ENCODE measurements at places on chromosomes 12 and 14.

DNA sequence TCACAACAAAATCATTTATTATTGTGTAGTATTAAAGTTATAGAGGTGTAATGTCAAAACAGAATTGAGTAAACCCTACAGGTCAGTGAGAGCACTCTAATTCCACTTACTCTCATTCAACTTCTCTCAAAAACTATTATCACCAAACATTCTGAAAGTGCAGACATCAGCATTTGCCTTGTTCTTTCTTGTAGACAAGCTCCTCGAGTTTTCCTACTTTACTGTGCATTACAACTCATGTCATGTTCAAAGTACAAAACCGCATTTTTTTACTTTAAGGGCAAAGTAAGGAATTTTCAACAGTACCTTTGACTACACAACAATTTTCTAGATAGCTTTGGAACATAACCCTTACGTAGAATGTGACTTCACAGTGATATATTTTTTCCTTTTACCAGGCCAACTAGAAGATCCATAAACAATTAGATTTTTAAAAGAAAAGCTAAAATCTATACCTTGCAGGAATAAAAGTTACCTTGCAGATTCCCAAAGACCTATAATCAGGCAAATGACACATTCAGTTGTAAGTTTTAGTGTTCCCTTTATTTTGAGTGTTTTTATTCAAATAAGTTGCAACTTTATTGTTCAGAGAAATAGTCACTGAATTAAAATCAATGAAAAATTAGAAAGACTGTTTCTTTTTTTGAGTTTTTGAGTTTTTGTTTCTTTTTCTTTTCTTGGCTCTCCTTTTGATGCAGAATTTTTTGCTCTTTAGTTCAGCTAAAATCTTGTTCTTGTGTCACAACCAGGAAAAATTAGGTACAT lies 12.7 kb upstream of the USP15 start:
- no peak for DNase-seq

DNA sequence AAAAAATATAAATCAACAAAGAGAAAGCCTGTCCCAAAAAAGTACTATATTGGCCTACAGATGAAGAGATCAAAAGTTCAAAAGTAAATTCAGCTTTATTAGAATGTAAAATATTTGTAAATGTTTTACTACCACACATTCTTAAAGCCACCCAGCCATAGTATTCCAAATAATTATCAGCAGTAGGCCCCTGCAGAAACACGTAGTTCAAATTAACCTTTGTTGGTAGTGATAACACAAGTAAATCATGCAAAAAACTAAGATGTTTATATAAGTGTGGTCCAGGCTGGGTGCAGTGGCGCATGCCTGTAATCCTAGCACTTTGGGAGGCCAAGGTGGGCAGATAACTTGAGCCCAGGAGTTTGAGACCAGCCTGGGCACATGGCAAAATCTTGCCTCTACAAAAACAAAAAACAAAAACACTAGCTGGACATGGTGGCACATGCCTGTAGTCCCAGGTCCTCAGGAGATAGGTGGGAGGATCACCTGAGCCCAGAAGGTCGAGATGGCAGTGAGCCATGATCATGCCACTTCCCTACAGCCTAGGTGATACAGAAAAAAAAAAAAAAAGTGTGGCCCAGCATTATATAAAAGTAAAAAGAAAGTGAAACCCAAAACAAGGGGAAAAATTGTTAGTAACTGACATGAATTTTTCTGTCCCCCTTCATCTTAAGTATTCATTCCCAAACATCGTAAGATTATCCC lies 17.9 kb downstream of the SPTLC2 start:
- no peak for DNase-seq

- no peak for DNase-seq
These were observed 79.7 kb downstream of the RFLNA start for GRCh38 chr12:124374567-124374966.

- DNase-seq, result peak; percentile 12
These were observed 103.9 kb downstream of the TGFB3 start for GRCh38 chr14:75877884-75878283.

DNA sequence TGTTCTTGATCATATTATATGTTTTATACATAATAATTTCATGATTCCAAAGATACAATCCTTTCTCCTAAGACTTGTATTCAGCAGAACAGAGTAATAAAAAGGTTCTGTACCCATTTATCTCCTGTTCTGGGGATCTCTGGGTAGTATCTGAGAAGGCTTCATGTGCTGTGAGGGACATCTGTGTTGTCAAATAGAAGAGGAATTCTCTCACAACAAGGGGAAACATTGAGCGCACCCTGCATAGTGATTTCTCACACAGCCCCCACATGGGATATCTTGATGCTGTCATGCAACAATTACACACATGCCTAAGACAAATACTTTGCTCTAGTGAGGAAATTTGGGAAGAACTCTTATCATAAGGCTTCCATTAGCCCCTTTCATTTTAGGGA lies 101.8 kb upstream of the ATF1 start:
- DNase-seq, result no peak

DNA sequence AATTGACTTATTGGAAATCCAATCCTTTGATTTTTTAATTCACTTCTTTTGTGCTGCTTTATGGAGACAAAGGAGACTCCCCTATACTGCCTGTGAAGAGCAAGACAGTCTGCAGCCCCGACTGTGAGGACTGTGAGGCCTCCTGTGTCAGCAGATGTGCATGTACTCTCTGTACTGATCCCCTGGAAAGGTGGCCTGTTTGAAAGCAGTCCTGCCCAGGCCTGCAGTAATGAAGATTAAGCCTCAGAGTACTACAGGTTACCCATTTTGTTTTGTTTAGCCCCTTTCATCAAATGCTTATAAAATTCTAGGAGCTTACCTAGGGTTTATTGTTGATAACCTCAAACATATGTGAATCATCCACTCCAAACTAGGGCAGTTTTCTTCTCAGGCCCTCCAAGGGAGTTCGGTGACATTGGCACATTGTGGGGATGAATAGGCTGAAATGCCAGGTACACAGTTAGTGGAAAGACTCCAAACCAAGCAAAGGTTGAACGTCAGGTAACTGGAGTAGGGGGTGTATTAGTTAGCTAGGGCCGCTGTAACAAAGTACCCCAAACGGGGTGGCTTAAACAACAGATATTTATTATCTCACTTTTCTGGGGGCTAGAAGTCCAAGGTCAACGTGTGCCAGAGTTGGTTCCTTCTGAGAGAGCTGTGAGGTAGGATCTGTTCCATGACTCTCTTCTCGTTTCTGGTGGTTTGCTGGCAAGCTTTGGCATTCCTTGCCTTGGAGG lies 208.7 kb upstream of the BCL2L14 start:
- DNase-seq, result no peak

GRCh38 chr14:68696266-68696665 lies 96.6 kb downstream of the ZFP36L1 start:
- DNase-seq, result no peak

- DNase-seq, result no peak
These were observed 12.2 kb downstream of the PTPN11 start for GRCh38 chr12:112430929-112431328.

DNA sequence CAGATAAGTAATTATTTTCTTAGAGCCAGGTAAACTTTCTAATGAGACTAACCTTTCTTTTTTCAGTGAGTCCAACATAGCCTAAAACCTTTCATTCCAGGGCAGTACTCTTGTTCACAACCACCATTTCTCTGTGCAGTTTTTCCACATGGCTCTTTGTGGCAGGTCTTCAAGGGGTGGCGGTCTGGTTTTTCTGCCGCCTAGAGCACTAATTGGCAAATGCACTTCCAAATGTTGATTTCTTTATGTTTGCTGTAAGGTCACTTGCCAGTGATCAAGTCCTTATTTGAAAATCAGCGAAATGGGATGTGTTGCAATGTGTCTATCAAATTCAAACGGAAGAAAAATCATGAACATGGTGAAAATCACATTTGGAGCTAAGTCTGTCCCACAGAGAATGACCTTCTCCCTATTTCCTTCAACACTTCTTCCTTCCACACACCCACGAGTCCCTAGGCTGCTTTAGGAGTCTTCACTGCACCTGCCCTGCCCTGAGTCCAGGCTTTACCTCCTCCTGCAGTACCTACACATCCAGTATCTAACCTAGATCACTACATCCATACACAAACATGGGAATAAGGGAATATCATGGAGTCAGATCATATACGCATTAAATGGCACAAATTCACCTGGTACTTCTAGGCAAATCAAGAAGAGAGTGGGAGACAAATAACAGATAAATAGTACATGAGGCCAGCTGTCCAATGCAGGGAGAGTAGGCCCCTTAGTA lies 1.9 kb downstream of the SRGAP1 start:
- no peak for DNase-seq

DNA sequence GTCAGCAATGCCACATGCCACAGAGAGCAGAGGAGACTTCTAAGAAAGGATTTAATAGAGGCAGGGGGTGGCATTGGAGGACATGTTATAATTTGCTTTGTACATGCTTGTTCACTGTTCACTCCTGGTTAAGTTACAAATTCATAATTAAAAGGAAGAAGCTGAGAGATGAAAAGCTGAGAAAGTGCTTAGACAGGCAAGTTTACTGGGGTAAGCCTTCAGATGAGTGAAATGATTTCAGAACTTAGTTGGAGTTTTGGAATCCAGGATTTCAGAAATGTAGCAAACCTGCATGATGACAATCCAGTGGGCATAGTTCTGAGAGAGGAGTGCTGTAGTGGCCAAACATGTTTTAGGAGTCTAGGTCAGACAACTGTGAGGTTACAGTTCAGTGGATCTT lies 67.3 kb upstream of the FBXO33 start:
- DNase-seq, result no peak

DNA sequence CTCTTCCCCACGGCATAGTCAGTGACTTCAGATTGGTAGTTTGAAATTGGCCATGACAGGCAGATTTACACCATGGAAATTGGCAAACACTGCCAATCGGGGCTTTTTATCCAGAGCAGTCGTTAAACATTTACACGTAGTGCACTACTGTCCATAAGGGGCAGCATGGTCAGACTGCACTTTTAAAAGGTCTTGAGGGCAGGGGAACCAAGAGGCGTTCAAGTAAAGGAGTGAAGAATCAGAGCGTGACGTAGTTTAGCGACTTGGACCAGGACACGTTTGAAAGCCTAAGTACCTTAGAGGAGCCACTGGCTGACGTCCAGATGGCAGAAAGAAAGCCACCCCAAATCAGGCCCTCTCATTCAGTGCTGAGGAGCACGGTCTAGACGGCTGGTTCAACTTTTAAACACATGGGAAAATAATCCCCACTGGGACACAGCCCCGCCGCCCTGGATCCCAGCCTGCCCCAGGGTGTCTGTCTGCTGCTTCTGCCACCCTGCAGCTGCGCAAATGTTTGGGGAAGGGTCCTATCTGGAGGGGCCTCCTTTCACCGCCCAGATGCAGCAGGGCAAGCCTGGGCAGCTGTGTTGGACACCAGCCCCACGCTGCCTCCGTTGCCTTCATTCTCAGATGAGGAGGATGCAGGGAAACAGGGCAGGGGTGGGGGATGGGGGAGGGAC lies 52.5 kb upstream of the PPP2R5C start:
- peak; percentile 83 for DNase-seq

DNA sequence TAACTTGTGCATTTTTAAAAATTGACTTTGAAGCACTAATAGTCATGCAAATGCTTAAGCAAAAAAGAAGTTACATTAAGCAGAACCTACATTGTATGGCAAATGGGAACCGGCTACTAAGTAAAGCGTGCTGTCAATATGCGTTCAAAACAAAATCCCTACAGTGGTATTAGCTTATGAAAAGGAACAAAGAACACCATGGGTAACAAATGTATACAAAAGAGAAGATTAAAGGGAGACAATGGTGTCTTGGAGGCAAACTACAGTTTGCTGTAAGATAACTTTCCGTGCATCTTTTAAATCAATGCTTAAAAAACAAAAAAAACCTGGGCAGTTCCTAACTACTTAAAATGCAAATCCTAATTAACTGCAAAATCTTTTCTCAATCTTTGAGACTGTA lies 10.5 kb downstream of the CDK2AP1 start:
- no peak for DNase-seq

DNA sequence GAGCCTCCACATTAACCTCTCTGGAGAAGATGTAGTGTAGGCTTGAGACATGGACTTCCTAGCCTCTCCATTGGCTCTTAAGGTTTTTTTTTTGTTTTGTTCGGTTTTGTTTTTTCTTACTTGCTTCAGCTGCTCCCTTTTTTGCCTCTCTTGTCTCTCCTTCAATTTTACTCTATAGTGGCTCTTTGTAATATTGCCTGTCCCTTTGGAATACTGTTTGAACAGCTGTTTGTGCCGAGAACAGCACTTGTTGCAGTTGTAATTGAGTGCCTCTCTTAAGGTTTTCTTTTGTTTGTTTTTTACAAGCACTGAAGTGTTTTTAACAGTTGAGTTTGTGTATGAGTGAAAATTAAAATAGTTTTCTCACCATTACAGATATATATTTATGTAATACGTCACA lies 567.7 kb downstream of the LRFN5 start:
- DNase-seq, result peak; percentile 94

DNA sequence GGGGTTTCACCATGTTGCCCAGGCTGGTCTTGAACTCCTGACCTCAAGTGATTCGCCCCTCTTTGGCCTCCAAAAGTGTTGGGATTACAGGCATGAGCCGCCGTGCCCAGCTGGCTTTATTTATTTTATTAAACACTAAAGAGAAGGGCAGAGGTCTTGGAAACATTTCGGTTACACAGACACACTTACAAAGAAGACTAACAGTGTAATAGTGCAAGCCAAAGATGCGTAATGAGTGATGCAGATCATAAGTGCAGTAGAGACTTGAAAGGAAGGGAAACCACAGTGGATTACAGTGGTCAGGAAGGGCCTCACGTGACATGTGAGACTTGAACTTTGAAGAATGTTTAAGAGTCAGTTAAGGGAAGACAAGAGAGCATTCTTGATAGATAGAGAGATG lies 33.9 kb upstream of the CDK17 start:
- no peak for DNase-seq

DNA sequence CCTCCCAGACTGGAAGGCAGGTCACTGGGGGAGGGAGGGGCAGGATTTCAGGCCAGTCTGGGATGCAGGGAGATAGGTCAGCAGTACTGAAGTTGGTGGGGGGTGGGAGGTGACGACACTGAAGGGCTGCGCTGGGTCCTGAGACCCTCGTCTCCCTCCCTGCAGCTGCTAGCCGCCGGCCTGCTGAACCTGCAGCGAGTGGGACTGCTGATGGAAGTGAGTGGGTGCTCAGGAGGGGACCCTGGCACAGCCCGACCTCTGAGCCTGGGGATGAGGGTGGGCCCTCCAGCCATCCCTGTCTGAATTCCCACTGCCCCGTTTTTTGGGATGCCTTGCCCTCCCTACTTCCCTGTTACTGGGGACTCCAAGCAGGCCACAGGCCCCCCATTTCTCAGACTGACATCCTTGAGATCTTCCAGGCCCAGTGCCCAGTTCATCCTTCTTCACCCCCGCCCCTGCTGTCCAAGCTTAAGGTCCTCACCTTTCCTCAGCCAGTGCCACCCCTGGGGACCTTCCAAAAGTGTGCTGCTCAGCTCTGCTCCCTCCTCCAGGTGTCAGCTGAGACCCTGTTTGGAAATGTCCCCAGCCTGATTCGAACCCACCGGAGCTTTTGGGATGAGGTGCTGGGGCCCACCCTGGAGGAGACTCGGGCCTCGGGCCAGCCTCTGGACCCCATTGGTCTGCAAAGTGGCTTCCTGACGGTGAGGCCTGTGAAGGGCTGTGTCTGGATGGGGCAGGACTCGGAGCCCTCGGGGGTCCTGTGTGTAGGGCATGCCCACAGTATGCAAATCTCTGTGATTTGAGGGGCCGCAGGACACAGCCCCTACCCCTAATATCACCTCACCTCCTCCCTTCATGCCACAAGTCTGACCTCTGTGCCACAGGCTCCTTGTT lies 5.5 kb downstream of the PLEKHG6 start:
- DNase-seq, result no peak

GRCh38 chr14:104284107-104284592 lies 145.8 kb downstream of the KIF26A start:
- no peak for DNase-seq
